ENCODE measurements at places on chromosomes 12 and 14.

DNA sequence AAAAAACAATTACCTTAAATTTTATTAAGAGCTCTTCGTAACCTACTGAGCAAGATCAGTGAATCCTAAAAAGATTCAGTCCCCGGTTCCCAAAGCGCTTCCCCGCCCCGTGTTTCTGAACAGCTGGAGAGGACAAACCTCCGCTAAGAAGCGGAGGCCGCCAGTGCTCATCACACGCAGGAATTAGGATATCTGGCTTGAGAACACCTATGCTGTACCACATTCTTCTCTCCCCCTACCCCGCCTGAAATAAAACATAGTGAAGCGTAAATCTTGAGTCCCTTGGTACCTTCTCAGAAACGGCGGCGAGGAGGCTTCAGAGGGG is 774 bp upstream of the WDR20 start:
- DNase-seq, result no peak

- peak; percentile 27 for DNase-seq
Measured at GRCh38 chr12:98154850-98155249, 360.5 kb upstream of the TMPO start.

GRCh38 chr12:56593909-56594621 is 36.1 kb downstream of the BAZ2A start:
- DNase-seq, result peak; percentile 50

GRCh38 chr12:106079148-106079738 is 59.5 kb downstream of the NUAK1 start:
- DNase-seq, result no peak

DNA sequence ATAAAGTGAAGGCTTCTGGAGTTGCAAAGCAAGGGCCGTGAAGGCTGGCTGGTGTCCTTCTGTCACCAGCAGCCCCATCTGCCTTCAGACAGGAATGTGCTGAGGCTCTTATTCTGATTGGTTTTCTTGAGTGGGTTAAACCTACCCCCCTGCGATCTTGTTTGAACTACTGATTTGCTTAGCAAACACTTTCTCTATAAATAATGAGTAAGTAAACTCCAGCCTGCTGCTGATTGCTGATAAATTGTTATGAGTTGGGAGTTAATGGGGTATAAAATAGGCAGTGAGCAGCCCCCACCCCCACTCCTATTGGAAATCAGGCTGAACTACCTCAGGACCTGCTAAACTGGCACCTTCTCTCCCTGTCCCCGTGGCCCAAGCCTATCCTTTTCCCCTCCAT is 146.1 kb upstream of the NOS1 start:
- no peak for DNase-seq

DNA sequence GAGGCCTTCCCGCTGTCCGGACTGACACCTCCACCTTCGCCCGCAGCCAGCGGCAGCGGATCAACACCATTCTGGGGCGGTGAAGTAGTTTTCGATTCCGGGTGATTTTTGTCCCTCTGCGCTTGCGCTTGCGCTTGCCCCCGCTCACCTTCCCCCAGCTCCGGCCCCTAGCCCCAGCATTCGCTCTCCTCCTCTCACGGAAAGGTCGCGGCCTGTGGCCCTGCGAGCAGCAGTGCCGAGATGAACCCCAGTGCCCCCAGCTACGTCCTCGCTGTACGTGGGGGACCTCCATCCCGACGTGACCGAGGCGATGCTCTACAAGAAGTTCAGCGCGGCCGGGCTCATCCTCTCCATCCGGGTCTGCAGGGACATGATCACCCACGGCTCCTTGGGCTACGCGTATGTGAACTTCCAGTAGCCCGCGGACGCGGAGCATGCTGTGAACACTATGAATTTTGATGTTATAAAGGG is 22.7 kb upstream of the SRGAP1 start:
- no peak for DNase-seq

- DNase-seq, result no peak
Measured at GRCh38 chr12:113482334-113482733, 10.7 kb upstream of the LHX5 start.

DNA sequence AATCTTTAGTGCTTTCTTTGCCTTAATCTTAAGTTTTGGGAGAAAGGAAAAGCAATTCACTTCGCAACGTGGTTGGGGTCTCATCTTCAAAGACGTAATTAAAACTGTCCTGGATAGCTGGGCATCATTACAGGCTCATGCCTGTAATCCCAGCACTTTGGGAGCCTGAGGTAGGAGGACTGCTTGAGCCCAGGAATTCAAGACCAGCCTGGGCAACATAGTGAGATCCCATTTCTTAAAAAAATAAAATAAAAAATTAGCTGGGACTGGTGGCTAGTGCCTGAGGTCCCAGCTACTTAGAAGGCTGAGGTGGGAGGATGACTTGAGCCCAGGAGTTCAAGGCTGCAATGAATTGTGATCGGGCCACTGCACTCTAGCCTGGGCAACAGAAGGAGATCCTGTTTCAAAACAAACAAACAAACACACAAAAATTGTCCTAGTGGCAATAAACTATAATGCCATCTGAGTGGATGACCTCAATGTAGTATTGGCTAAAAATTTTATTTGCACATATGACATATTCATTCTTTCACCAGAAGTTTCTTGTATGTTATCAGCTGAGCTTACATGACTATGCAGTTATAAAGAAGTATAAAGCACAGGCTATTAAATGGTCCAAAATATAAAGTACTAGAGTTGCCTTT is 1.6 kb upstream of the MNAT1 start:
- DNase-seq, result no peak

DNA sequence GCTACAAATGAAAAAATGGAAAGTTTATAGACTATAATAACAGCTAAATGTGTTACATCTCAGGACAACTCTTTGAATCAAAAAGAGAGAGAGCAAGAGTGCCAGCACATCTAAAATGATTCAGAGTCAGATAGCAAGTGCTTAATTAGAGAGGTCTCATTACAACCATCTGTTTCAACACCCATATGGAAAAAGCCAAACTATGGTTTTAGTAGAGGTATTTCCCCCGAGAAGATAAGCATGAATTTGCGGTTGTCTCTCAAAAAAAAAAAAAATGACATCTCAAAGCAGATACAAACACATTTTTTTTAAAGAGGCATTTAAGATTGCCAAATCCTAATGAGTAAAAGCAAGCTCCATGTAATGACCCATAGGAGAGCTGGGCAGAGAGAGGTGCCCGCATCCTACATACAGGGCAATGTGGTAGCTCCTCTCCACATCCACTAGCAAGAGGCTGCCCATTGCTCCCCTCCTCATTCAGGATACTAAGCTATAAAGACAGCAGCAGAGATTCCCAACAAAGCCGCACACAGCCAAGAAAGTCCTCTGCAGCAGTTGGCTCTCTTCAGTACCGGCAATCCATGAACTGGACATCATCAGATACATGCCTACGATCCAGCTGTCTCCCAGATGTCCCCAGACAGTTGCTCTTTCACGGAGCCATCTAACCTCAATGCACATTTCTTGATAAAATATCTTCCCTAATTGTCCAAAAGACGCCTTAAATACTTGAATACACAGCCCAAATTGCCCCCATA is 100.4 kb downstream of the EFCAB11 start:
- no peak for DNase-seq

- no peak for DNase-seq
Measured at GRCh38 chr12:128418944-128419343, 152.0 kb downstream of the TMEM132C start.

DNA sequence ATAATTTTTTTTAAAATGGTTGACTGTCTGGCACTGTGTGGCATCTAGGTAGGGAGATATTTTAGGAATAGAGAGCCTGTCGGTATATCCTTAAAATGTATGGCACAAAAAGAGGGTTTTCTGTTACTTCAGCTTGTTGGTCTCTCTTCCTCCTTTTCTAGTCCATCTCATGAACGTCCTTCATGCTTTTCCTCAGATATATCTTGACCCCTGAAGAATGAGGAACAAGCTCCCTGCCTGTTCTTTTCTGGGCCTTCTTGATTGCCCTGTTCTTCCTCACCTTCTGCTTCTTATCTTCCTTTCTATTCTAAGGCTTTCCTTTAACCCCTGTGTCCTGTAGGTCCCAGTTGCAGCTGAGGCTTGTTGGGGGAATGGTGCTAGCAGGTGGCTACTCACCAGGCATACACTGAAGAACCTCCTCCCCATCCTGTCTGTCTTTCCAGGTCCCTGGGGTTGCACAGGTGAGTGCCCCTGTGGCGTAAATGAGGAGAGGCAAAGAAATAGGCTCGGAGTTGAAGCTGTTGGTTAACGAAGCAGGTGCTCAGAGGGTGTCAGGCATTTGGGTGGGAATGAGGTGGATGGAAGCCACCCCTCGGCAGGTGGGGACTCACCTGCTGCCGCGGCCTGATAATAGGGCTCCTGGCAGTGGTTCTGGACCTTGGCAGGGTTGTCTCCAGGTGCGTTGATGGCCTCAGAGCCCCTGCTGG is 7.2 kb upstream of the C1R start:
- DNase-seq, result no peak

DNA sequence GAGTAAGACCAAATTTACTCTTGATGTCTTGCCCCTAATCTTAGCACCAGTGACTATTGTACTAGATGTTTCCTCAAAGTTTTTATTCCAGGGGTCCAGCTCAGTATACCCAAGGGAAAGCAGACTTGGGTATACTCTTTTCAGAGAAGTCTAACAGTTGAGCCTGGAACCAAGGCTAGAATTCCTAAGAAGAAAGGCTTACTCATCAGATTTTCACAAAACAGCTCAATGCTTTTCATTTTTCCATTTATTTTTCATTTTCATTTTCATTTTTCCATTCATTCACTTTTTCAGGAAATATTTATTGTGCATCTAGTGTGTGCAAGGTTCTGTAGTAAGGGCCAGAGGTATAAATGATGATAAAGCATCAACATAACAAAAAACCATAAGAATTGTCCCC is 143.2 kb downstream of the PHLDA1 start:
- no peak for DNase-seq

DNA sequence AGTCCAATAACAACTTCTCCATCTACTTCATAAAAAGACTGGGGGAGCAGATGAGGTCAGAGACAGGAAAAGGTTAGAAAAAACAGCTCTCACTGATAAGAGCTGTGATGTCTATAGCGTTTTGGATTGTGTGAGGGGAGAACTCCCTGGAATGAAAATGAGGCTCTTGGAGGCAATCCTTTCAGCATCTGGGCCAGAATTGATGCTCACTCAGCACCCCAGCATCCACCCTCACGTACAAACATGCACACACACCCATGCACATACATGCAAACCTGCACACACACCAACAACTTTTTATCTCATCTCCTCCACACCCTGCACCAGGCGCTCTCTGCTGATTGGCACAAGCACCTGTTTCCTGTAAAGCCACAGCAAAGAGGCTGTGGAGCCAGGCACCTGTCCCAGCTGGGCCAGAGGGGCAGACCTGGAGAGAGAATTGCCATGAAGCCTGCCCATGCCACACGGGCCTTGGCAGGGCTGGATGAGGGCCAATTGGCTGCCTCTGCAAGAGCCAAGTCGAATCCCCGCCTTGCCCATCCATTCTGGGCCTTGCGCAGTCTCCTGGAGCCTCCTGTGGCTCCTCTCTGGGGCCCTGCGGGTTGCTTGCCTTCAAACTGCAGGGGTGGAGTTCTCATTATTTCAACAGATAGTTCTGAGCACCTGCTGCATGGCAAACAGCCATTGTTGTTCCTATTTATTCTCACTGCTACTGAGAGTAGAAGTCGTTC is 53.1 kb downstream of the SYNE3 start:
- DNase-seq, result no peak

- DNase-seq, result no peak
Measured at GRCh38 chr12:4829793-4830162, 79.9 kb upstream of the KCNA1 start.

GRCh38 chr12:90399357-90399756 is 555.6 kb downstream of the CCER1 start:
- DNase-seq, result no peak

DNA sequence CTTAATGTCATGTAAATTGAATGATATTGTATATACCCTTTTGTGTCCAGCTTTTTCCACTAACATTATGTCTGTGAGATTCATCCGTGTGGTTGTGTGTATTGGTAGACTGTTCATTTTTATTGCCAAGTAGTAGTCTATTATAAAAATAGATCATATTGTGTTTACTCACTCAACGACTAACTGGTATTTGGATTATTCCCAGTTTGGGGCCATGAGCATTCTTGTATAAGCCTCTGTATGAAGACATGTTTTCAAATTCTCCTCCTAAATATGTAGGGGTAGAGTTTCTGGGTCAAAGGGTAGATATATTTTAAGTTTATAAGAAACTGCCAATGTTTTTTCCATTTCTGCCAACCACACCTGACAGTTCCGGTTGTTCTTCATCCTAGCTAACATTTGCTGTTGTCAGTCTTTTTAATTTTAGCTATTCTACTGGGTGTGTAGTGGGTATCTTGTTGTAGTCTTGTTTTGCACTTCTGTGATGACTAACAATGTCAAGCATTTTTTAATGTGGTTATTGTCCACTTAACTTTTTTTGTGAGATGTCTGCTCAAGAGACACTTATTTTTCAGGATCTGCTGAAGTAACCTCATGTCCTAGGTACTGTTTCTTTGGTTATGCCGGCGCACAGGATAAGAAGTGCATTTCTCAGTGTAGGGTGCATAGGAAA is 93.2 kb downstream of the DACT1 start:
- DNase-seq, result no peak

GRCh38 chr14:63933110-63933509 is 80.3 kb downstream of the SYNE2 start:
- no peak for DNase-seq

DNA sequence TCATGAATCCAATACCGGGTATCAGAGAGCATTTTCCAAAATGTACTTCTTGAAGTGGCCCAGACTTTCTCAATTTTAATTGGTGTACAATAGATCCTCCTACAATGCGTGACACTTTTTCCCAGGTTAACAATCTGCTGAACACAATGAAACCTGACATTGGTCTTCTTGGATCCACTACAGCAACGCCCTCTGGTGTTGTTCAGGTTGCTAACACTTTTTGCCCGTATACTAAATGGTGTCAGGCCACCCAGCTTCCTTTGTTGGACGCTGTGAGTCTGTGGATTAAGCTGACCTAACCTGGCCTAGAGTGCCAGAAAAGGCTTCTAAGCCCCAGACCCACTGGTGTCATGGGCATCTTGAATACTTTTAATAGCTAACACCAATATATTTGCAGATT is 89.2 kb downstream of the KCNK10 start:
- no peak for DNase-seq

DNA sequence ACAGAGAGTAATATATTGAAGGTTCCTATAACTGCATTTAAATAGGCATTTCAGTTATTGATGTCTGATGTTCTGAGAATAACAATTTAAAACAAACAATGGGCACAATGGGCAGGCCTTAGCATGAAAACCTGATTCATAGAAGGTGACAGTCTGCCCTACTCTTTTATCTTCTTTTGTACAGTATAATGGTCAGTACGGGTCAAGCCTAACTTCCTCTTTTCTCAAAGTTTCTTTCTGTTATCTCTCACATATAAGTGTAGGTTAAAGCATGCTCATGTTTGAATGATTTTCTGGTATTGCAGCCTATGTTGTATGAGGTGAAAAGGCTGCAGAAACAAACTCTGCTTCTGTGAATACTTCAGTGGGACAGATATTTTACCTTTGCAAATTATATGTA is 14.2 kb downstream of the FKBP3 start:
- no peak for DNase-seq

GRCh38 chr14:60594062-60594461 is 55.2 kb downstream of the SIX1 start:
- no peak for DNase-seq

- no peak for DNase-seq
Measured at GRCh38 chr12:131261906-131262305, 308.2 kb downstream of the ADGRD1 start.
